ENCODE measurements at places on chromosomes 16 and 17.

- no peak for DNase-seq
Observed at GRCh38 chr17:74350486-74350885, 11.2 kb downstream of the BTBD17 start.

DNA sequence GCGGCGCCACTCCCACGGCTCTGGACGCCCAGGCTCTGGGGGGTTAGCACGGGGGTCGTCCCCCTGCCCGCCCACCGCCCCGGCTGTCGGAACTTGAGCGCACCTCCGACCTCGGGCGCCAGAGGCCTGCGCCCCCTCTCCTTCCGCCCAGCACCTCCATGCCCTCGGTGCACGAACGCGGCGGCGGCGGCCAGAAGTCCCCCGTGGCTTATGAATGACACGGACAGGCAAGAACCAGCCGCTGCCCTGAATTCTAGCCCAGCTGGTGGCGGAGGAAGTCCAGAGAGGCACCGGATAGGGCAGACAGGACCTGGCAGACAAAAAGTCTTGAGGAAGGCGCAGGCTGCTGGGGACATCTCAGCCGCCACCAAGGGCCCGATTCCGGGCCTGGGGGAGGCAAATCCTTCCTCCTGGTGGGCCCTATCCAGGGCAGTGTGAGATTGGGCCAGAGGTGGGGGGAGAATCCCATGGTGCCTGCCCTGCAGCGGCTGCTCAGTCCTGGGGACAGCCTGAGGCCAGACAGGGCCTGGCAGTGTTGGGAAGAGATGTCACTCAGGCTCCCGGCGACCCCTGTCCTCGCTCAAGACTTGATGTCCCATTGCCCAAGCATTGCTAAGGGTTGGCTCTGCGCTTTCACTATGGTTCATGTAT is 897 bp upstream of the CYGB start:
- no peak for DNase-seq

- DNase-seq: peak; percentile 67
Observed at GRCh38 chr17:42179911-42180410, 981 bp downstream of the KCNH4 start.

DNA sequence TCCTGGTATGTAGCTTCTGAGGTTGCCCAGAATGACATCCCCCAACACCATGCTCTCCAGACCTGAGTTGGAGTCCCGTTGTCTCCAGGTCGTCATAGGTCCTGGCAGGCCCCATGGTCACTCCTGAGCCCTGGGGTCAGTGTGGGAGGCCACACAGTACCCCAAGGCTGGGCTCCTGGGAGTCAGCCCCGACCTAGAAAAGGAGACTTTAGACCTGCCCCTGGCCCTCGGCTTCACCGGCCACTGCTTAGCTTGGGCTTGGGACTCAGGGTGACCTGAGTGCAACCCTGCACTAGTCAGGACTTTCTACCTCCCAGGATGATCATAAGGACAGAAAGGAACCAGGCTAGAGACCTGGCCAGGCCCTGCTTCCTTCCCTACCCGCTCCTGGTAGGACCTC is 65.8 kb downstream of the PRMT7 start:
- no peak for DNase-seq

DNA sequence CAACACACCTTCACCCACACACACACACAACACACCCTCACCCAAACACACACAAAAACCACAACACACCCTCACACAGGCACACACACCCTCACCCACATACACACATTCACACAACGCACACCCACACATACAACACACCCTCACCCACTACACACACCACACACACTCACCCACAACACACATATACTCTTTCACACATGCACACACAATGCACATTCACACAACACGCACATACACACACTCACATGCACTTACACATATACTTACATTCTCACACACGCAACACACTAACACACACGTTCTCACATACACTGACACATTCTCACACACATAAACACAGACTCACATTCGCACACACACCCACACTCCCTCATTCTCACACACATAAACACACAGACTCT is 3.8 kb downstream of the ASGR1 start:
- DNase-seq: no peak

Data from SK-N-DZ (cell line).